ENCODE measurements at places on chromosomes 3 and 15.

GRCh38 chr3:5052247-5052646 is 69.8 kb upstream of the ARL8B start:
- DNase-seq: no peak

GRCh38 chr15:60660290-60661051 is 181.5 kb upstream of the ICE2 start:
- DNase-seq: no peak

- no peak for DNase-seq
These were observed 107.2 kb downstream of the NSMCE3 start for GRCh38 chr15:29162411-29162810.

DNA sequence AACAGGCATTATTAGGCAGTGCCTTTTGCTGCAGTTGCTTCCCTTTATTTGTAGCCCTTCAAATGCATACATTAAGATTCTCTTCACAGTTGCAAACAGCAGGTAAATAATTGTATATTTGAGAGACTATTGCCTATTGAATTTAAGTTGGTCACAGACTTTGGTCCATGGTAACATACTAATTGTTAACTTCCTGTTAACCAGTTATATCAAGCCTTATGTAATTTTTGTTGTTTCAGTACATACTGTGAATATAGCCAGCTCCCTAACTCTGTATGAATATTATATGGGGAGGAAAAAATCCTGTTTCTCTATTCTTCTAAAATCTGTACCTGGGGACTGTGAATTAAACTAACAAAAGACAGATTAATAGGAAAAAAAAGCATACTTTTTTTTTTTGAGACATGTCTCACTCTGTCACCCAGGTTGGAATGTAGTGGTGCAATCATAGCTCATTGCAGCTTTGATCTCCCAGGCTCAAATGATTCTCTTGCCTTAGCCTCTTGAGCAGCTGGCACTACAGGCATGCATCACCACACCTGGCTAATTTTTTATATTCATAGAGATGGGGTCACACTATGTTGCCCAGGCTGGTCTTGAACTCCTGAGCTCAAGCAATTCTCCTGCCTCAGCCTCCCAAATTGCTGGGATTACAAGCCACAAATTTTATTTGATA is 53.2 kb downstream of the CHL1 start:
- no peak for DNase-seq

- DNase-seq: no peak
These were observed 68.3 kb upstream of the COL8A1 start for GRCh38 chr3:99570061-99570460.

- no peak for DNase-seq
These were observed 5.1 kb upstream of the EFCAB12 start for GRCh38 chr3:129433565-129433964.
